ENCODE measurements at places on chromosomes 16 and 17. TPM values are rescaled to one million over a fixed set of nuclear protein-coding genes. Genes with fewer than 3 reads are reported as not detected.

DNA sequence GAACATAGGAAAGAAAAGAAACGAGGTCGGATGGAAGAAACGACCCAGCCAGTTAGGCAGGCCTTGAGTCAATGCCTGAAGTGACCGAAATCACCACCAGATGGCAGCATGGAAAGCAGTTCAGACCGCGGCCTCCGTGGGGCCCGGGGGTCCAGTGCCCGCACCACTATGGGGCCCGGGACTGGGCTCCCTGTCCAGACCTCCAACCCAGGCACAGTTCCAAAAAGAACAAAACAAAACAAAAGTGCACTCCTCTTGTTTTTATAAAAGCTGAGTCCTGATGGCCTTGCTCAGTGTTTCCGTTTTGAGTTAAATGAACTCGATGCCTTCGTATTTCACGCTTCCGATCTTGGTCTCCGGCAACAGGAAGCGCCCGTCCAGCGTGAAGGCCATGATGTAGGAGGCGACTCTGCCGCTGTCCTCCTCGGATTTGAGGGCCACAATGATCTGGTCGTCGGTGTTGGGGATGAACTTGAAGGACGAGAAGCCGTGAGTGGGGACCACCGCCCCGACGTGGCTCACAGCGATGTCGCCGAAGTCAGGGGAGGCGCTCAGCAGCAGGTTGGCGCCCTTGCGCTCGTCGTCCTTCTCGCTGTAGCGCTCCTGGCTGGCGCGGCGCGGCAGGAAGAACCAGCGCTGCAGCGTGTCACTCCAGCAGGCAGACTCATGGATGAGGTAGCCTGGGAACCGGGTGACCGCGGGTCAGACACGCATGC lies 13.7 kb upstream of the LGALS3BP start:
- DNase-seq, result peak; percentile 66

DNA sequence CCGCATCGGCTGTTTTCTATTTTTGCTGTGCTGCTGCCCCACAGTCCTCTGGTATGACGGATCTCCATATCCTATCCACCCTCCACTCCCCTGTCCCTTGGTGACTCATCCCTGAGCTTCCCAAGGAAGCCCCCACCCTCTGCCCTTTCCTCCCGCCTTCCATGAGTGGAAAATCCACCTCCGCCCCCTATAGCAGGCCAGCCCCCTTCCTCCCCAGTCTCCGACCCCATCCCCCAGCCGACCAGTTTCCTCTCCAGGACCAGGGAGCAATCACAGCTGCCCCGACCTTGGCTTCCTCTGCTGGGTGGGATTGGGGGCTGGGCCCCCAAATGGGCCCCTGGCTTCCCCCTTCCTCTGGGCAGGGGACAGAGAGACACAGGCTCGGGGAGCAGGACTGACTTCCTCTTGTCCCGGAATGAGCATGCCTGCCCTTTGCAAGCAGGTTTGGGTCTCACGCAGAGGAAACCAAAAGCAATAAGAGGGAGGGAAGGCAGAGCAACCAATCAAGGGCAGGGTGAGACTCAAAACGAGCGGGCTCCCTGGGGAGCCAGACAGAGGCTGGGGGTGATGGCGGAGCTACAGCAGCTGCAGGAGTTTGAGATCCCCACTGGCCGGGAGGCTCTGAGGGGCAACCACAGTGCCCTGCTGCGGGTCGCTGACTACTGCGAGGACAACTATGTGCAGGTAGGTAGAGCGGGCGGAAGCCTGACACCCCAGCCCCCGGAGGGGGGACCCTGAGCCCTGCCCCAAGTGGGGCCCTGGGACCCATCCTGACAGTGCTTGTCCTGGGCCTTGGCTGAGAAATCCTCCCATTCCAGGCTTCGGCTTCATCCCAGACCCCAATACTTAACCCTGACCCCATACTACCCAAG lies at the start of the genes ABI3 and GNGT2:
Gene ABI3 (plus strand): TSS at position 550 of the 872 bp plus-strand sequence. CDS start 18 bp downstream, at position 568.
Gene GNGT2 (minus strand): TSS at position 417 of the 872 bp plus-strand sequence. CDS start 3,152 bp downstream, outside the sequence.
- peak; percentile 46 for DNase-seq

DNA sequence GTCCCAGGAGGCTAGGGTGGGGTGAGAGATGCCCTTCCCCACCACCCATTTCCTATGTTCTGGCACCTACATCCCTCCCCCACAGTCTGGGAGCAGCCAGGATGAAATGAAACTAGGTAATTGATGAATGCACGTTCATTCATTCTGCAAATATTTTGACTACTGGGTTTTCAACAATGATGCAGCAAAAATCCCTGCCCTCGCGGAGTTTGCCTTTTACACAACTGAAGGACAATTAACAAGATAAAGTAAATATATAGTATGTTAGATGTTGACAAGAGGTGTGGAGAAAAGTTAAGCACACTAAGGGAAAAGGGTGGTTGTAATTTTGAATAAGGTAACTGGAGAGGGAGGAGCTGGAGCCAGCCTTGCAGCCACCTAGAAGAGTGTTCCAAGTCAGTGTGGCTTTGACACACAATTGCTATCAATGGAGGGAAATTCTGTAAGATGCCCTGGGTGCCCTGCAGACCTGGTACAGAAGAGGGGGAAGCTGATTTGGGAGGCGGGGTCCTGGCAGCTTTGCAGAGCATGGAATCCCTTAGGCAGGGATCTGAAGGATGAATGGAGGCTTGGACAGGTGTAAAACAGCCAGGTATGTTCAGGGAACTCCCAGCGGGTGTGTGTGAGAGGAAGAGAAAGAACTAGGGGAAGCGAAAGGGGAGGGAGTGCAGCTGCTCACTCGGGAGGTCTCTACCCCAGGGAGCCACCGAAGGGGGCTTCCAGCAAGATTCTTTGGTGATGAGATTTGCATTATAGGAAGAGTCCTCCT lies 2.5 kb downstream of the TMEM92 start:
- peak; percentile 4 for DNase-seq

The GNAO1 gene
- 13.5 TPM for total RNA-seq

All from heart left ventricle (tissue), 16 donors.